ENCODE measurements at places on chromosomes 11 and 22.

DNA sequence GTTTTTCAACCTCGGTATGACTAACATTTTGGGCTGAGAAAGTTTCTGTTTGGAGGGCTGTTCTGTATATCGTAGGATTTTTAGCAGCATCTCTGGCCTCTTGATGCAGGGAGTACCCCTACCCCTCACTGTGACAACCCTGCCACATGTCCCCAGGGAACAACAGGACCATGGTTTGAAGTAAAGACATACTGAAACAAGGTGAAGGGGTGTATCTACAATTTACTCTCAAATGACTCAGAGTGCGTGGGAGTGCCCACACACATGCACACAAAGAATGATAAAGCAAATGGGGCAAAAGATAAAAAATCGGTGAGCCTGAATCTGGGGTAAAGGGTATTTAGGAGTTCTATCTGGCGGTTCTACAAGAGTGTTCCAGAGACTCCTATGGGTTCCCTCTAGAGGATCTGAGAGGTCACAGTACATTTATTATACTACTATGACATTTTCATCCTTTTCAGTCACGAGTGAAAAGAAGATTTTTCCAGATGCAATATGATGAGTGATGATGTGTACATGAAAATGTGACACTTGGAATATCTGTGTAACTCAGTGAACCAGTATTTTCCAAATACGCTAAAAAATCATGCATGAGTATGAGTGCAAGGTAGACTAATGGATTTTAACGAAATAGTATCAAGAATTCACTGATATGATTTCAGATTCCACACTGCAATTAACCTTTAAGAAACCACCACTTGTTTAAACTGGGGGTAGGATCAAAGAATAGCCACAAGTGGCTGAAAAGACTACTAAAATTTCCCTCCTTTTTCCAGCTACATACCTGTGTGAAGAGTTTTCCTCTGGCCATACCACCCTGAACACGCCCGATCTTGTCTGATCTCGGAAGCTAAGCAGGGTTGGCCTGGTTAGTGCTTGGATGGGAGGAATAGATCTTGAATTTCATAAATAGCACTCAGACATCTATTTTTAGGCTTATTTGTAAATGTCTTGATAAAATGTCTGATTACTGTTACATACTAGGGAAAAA lies 56.3 kb upstream of the YPEL1 start:
- DNase-seq: no peak

- DNase-seq: no peak
These were observed 24.4 kb upstream of the DGCR8 start for GRCh38 chr22:20055654-20056053.

GRCh38 chr11:63146581-63146980 lies 2.6 kb upstream of the SLC22A24 start:
- no peak for DNase-seq

GRCh38 chr11:133977067-133977677 lies 20.4 kb upstream of the IGSF9B start:
- DNase-seq: no peak

DNA sequence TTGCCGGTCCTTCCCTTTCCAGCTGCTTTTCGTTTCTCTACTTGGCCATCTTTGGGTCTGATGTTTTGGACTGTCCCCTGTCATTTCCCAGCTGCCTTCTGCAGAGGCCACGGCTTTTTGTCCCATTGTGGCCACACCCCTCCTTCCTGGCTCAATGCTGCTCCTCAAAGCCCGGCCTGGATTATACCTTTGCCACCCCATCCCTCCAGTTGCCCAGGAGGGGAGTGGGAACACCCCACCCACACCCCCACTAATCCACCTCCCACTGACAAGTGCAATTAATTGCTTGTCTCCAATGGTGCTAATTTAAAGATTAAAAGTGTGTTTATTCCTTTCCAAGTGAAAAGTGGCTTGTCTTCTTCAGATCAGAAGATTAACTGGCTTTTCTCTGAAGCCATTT lies 34.2 kb upstream of the CSNK2A3 start:
- no peak for DNase-seq
